ENCODE measurements at places on chromosomes 16 and 17. TPM values are rescaled to one million over a fixed set of nuclear protein-coding genes. Genes with fewer than 3 reads are reported as not detected.

Gene OR3A2
- total RNA-seq: not detected

GRCh38 chr16:31916056-31916488 lies 42.5 kb downstream of the ZNF267 start:
- ATAC-seq: no peak

GRCh38 chr17:43030137-43030767 lies 5.2 kb downstream of the RND2 start:
- ATAC-seq: no peak

Gene CSNK2A2
- 45.8 TPM for total RNA-seq

DNA sequence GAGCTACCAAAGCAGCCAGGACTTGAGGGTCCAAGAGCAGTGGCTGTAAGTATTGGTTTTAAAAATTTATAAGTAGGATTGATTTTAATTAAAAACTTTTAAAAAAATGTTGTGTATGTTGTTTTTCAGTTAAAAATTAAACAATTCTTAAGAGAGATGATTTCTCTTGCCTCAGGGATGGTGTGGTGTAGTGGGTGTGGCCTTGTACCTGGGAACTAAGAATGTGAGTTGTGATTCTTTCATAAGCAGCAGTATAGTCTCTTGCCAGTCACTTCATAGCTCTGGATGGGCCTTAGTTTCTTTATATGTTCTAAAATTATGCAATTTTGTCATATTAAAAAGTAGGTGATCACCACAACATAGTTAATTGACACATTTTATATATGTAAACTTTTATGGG lies 99.5 kb downstream of the FTO start:
- no peak for ATAC-seq

DNA sequence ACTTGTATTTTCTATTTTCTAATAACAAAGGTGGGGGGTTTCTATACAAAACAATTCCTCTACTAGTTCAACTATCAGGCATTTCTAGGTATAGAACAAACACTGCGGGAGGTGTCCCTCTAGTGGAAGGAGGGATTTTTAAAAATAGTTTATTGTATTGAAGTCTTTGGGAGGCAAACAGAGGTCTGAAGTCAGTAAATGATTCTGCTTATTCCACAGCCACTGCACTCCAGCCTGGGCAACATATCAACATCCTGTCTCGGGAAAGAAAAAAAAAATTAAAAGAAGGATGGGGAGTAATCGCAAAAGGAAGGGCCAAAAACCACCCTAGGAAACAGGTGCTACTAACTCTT lies 648 bp upstream of the ERCC4 start:
- peak; percentile 10 for ATAC-seq

DNA sequence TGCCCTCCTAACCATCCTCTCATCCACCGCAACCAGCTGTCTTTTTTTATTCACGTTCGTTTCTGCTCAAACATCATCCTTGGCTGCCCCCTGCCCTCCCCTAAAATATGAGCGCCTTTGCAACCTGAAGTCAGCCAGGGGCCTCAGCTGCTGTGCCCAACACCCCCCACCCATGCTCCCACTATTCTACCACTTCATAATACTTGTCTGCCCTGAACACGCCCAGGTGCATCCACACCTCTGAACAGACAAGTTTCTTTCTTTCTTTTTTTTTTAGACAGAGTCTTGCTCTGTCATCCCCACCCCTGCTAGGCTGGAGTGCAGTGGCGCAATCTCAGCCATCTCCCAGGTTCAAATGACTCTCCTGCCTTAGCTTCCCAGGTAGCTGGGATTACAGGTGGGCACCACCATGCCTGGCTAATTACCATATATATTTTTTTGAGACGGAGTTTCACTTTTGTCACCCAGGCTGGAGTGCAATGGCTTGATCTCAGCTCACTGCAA lies 26.9 kb downstream of the CEP295NL start:
- peak; percentile 48 for ATAC-seq

GRCh38 chr17:57424273-57424672 lies 167.9 kb downstream of the MSI2 start:
- ATAC-seq: no peak

- peak; percentile 65 for ATAC-seq
Measured at GRCh38 chr17:7573324-7574080, 5.9 kb upstream of the CD68 start.

Gene VMP1
- 133 TPM for total RNA-seq

GRCh38 chr16:7025616-7026190 lies 306.9 kb upstream of the RBFOX1 start:
- ATAC-seq: peak; percentile 82

Gene SYNGR3
- 0.16 TPM for total RNA-seq

DNA sequence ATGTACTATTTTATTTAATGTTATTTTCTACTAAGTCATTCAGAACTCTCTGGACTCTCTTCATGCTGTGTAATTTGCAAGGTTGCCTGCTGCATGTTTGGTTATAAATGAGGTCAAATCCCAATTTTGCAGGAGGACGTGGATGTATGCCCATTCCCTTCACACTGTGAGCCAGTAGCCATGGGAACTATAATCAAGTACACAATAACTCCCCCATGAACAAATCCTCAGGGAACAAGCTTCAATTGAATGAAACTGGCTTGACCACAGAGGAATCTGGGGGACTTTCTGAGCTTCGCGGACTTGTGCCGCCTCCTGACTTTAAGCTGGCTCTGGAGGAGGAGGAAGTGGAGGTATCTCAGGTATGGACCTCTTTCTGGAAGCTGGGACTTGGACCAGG lies 14.6 kb upstream of the KCTD13 start:
- no peak for ATAC-seq

- no peak for ATAC-seq
Measured at GRCh38 chr16:70481929-70482536, 27.6 kb downstream of the FCSK start.

Gene APOBR
- total RNA-seq: 0.36 TPM

Gene RASL10B
- 0.32 TPM for total RNA-seq

Gene LITAF
- 36.9 TPM for total RNA-seq

GRCh38 chr17:67995570-67996263 lies 552 bp downstream of the C17orf58 start:
- ATAC-seq: no peak

Gene FAM171A2
- total RNA-seq: 1.1 TPM

Gene CTRB1
- total RNA-seq: 0.44 TPM

Data from esophagus mucosa (tissue), 1 donor.